ENCODE measurements at places on chromosomes 3 and 15.

DNA sequence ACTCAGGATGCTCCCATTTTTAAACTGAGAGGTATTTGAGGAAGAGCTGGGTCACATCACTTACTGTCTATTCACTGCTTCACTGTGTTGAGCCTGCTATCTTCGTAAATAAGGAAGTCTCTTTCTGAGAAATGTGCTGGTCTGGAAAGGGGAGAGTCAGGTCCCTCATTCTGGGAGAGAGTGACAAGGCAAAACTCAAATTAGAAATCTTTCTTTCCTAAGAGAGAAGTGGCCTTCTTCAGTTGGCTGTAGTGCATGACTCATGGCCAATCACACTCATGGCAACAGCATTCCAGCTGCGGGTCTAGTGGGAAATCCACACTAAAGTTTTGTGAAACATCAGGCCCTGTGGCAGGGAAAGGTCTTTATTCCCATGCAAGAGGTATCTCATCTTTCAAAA, 11.5 kb upstream of the TIMP4 start:
- no peak for DNase-seq

GRCh38 chr3:71903112-71903495, 118.2 kb upstream of the PROK2 start:
- no peak for DNase-seq

- DNase-seq: no peak
Measured at GRCh38 chr15:62231856-62232255, 66.8 kb upstream of the C2CD4B start.

DNA sequence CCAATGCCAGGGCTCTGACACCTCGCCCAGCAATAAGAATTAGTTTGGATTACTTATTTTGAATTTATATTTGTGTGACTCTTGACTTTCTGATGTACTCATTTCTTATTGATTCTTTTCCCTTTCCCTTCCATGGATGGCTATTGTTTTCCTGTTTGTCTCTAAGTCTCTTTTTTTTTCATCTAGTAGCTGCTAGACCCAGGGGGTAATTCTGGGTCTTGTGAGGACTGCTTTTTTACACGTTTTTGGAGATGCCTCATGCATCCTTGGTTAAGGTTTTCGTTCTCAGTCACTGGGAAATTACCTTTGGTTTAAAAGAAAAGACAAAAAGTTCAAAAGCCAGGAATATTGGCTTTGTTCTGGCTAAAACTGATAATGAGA, 70.2 kb upstream of the STRIT1 start:
- no peak for DNase-seq

GRCh38 chr15:85704066-85704465, 90.7 kb downstream of the KLHL25 start:
- DNase-seq: no peak

Data from activated T-helper 1 cell treated with anti-CD3 and anti-CD28 coated beads, Interleukin-2, amount 50 U/mL, for 16 hours (primary cell).